ENCODE measurements at places on chromosomes 2 and 18. TPM values are rescaled to one million over a fixed set of nuclear protein-coding genes. Genes with fewer than 3 reads are reported as not detected.
A peak's percentile ranks its signal among the peaks of the same experiment; 100 is the strongest.

DNA sequence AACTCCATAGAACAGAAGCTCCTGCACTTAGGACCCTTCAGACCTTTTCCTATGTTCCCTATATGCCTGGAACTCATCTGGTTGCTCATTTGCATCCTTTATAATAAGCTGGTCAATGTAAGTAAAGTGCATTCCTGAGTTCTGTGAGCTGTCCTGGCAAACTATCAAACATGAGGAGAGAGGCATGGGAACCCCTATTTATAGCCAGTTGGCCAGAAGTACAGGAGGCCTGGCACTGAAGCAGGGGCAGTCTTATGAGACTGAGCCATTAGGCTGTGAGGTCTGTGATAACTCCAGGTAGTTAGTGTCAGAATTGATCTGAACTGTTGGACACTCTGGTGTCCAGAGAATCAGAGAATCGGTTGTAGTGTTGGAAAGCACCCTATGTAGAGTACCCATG, 88.4 kb downstream of the EHD3 start:
- DNase-seq, result no peak

DNA sequence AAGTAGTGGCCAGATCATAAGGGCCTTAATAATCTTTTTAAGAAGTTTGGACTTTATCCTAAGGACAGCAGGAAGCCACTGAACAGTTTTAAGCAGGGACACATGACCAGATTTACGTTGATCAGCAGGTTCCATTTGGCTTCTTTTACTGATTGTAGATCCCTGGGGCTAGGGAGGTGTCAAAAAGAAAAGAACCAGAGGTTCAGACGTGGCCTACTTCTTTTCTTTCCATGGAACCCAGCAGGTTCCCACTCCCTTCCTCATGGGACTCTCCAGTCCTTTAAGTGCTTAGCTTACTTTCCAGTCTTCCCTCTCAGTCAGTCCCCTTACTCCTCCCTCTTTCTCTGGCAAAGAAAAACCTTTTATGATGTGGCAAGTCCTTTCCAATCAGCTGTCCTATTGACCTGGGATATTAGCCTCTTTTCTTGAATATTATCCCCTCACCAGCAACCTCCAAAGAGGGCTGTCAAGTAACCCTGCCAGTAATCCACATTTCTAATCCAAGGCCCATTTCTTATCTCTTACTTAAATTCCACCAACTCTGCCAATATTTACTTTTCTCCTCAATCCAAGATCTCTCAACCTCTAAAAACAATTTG, 33.5 kb downstream of the NHEJ1 start:
- no peak for DNase-seq

Gene UPP2
- total RNA-seq, result not detected

- DNase-seq, result no peak
Observed at GRCh38 chr18:62634458-62634857, 80.9 kb upstream of the PHLPP1 start.

GRCh38 chr2:23312996-23313606, 71.9 kb upstream of the KLHL29 start:
- peak; percentile 15 for DNase-seq

DNA sequence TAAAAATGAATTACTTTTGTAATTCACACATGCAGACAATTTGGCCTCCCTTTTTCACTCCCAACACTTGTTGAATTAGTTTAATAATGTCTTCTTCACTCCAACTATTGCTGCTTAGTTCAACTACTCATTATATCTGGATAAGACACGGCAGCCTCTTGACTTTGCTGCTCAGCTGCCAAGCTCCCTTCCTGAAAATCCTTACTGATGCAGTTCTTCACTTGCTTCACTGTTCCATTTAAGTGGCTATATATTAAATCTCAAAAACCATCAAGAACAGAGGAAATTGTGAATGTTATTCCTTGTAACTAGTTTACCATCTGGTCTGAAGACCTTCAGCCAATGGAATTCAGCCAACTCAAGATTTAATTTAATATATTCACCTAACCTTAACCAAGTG, 127.1 kb downstream of the NCOA1 start:
- no peak for DNase-seq

- DNase-seq, result no peak
Observed at GRCh38 chr2:44424211-44424610, 62.5 kb downstream of the CAMKMT start.

DNA sequence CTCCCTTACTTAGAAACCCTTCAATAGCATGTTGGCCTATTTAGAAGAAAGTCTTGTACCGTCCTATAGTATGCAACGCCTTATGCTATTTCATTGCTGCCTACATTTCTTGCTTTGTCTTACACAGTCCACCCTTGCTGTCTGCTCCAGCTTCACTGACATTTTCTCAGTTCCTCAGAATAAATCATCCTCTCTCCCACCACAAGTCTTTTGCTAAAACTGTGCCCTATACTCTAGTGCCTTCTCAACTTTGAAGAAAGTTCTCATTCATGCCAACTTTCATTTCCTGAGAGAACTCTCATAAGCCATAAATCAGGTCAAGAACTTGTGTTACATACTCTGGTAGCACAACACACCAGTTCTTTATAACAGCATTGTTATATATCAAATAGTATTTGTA, 54.3 kb upstream of the COL3A1 start:
- DNase-seq, result no peak

Gene CDH19
- not detected for total RNA-seq

Gene SPP2
- total RNA-seq, result not detected

- DNase-seq, result no peak
Observed at GRCh38 chr2:238966072-238966937, 118.4 kb downstream of the TWIST2 start.

Gene EN1
- total RNA-seq, result not detected

DNA sequence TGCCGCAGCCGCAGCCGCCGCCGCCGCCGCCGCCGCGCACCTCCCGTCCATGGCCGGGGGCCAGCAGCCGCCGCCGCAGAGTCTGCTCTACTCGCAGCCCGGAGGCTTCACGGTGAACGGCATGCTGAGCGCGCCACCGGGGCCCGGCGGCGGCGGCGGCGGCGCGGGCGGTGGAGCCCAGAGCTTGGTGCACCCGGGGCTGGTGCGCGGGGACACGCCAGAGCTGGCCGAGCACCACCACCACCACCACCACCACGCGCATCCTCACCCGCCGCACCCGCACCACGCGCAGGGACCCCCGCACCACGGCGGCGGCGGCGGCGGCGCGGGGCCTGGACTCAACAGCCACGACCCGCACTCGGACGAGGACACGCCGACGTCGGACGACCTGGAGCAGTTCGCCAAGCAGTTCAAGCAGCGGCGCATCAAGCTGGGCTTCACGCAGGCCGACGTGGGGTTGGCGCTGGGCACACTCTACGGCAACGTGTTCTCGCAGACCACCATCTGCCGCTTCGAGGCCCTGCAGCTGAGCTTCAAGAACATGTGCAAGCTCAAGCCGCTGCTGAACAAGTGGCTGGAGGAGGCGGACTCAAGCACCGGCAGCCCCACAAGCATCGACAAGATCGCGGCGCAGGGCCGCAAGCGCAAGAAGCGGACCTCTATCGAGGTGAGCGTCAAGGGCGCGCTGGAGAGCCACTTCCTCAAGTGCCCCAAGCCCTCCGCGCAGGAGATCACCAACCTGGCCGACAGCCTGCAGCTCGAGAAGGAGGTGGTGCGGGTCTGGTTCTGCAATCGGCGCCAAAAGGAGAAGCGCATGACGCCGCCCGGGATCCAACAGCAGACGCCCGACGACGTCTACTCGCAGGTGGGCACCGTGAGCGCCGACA, 2.4 kb downstream of the POU3F3 start:
- DNase-seq, result no peak

DNA sequence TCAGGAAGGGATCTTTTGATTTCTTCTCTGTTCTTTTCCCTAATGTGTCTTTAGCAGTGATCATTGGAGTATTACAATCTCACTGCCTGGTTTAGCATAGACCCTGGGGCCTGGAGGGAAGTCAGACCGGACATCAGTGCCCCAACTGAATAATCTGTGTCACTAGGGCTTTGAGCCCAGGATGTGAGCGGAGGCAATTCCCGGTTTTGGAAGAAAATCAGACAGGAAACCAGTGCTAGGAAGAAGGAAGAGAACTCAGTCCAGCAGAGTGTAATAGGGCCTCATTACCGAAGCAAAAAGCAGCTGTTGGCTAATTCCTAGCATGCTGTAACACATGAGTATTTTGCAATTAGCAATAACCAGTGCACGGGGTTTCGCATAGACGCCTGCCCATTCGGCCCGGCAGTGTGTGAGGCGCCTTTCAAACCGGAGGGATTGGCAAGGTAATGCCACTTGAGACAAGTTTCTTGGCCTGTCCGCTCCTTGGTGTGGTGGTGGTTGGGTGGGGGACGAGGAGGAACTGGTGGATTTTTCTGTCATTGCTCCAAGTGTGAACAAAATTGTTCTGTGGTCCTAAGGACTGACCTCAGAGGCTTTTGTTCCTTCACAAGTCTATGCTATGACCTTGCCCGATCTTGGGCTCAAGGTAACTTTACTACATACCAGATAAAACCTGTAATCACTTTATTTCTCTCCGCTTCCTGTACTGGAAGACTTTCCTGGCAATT, 2.8 kb downstream of the FOSL2 start:
- DNase-seq, result no peak

DNA sequence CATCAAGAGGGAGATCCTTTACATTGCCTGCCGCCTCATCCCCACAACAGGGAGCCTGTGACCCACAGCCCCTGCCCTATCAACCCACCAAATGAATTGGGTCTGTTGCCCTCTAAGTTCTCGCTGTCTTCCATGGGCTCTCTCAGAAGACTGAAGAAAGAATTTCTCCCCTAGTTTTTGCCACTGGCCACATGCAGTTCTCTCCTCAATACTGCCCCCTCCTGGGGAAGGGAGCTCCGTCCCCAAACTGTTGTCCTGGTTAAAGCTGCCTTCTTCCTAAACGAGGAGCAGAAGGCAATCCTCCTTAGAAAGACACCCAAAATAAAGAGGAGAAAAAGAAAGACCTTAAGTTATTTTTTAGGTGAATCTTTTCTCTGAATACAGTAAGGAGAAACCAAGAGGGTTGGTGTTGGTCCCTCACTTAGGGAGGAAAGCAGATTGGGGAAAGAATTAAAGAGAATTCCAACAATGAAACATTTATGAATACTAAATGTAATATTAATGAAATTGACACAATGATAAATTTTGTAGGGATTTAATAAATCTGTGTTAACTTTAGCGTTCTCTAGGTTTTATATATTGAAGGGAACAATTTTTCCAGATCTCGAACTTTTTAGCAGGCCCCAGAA, 31.1 kb upstream of the SATB2 start:
- peak; percentile 60 for DNase-seq

GRCh38 chr18:37612524-37613252, 47.1 kb upstream of the CELF4 start:
- no peak for DNase-seq

Gene POTEJ
- not detected for total RNA-seq

Gene SLC4A3
- 23.0 TPM for total RNA-seq

Gene NYAP2
- total RNA-seq, result not detected

DNA sequence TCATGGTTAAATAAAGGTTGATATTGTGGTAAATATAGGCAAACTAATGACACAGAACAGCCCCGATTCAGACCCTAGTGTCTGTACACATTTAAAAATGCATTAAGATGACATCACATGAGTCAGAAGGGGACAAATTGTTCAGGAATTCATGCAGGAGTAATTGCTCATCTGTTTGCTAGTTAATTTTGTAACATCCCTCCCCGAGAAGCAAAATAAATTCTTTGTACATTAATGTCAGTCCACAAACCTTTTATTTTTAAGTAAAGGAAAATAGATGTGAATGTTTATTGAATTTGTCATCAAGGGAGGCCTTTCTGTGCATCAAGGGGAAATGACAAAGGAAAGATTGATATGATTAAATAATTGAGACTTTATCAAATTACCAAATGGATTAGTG, 69.9 kb downstream of the SH3BP4 start:
- DNase-seq, result no peak

Gene KCNE4
- not detected for total RNA-seq

Gene MOGAT1
- total RNA-seq, result 0.22 TPM

- no peak for DNase-seq
Observed at GRCh38 chr2:29650631-29651097, 270.7 kb downstream of the ALK start.

Gene FZD7
- 14.6 TPM for total RNA-seq

All from HCT116 (cell line).